ENCODE measurements at places on chromosomes 13 and 19. TPM values are rescaled to one million over a fixed set of nuclear protein-coding genes. Genes with fewer than 3 reads are reported as not detected.
A peak's percentile ranks its signal among the peaks of the same experiment; 100 is the strongest.

GRCh38 chr19:33416307-33417215 lies 43.1 kb downstream of the CEBPG start:
- no peak overlapping the region for H3K4me3 ChIP-seq
- no peaks in the 10 kb centered on the region for H3K4me1 ChIP-seq
- no peaks in the 10 kb centered on the region for H3K27me3 ChIP-seq
- no peaks in the 10 kb centered on the region for H3K36me3 ChIP-seq
- DNase-seq: peak; percentile 70

DNA sequence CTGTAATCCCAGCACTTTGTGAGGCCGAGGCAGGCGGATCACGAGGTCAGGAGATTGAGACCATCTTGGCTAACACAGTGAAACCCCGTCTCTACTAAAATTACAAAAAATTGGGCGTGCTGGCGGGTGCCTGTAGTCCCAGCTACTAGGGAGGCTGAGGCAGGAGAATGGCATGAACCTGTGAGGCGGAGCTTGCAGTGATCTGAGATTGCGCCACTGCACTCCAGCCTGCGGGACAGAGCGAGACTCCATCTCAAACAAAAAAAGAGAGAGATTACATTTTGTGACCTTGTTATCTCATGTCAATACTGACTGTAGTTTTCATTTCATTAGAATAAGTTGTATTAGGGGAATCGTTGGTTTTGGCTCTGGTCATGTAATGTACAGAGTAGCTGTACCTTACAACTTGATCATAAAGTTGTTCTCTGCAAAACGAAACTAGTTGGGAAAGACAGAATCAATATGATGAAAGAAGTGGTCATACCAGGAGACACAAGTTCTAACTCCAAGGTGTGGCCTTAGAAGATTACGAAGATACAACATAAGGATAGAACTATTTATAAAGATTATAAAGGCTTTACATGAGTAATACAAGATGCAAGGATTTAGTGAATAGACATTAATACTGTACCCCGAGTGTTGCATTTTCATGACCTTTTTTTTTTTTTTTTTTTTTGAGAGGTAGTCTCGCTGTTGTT lies 15.3 kb downstream of the TMEM38A start:
- H3K27ac ChIP-seq: no peak overlapping the region
- peaks cover 14% of the 10 kb centered on the region for H3K36me3 ChIP-seq
- H3K4me3 ChIP-seq: no peak overlapping the region
- no peak for DNase-seq
- peaks cover 4% of the 10 kb centered on the region for H3K4me1 ChIP-seq

GRCh38 chr13:24624801-24625231 lies 55.4 kb upstream of the ATP12A start:
- no peak overlapping the region for H3K4me3 ChIP-seq
- H3K27ac ChIP-seq: no peak overlapping the region
- no peaks in the 10 kb centered on the region for H3K36me3 ChIP-seq
- no peaks in the 10 kb centered on the region for H3K4me1 ChIP-seq
- no peaks in the 10 kb centered on the region for H3K27me3 ChIP-seq

GRCh38 chr13:44266305-44266704 lies 107.3 kb upstream of the SERP2 start:
- no peak overlapping the region for H3K4me3 ChIP-seq
- no peak overlapping the region for H3K27ac ChIP-seq
- no peaks in the 10 kb centered on the region for H3K36me3 ChIP-seq
- H3K4me1 ChIP-seq: peaks cover 10% of the 10 kb centered on the region

DNA sequence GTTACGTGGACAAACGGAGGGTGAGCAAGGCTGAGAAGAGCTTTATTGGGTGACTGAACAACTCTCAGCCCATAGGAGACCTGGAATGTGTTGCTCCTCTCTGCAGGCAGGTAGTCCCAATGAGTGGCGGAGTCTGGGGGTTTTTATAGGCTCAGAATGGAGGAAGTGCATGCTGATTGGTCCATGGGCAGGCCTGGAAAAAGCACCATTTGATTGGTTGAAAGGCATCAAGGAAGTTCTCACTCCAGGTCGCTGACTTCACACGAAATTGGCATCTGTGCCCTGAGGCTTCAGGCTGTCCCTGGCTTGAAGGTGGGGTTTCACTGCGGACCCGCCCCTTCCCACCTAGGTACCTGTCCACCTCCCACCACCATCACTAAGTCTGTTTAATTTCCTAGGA lies 65.4 kb downstream of the SPATA13 start:
- H3K4me3 ChIP-seq: no peak overlapping the region
- DNase-seq: no peak
- H3K36me3 ChIP-seq: peaks cover 7% of the 10 kb centered on the region

KIR2DL1 gene
- total RNA-seq: not detected

TRPC4 gene
- total RNA-seq: 0.75 TPM
